ENCODE measurements at places on chromosomes 3 and 15. TPM values are rescaled to one million over a fixed set of nuclear protein-coding genes. Genes with fewer than 3 reads are reported as not detected.

DNA sequence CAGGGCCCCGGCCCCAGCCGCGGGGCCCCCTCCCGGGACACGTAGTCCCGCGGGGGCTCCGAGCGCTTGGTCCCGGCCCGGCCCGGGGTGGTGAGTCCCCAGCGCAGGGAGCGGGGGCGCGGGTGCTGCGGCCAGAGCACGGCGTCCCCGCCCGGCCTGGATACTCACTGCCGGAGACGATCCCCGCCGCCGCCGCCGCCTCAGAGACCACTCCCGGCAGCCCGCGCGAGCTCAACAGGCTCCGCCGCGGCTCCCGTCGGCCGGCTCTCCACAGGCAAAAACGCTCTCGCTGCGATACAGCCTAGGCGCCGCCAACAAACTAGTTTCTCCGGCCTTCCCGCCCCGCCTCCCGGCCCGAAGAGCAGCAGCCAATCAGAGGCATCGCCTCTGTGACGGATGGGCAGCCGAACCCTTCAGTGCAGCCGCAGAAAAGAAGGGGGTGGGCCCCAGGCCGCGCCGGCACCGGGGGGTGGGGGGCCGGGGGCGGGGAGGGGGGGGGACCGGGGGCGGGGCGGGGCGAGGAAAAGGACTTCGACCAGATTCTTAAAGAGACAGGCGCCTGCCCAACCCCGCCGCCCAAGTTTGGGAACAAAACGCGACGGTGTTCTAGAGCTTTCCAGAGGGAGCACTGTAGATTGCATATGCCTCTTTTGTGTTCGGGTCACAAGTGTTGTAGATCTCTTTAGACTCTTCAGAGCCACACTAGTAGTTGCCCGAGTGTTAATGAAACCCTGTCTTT lies at the start of gene KLHL25:
Gene KLHL25 (minus strand): TSS at position 328 of the 739 bp plus-strand sequence. CDS start 25,115 bp downstream, outside the sequence.
- peak within 1 kb of the TSS; percentile 83 for H3K4me3 ChIP-seq
- H3K27ac ChIP-seq = peak within 1 kb of the TSS; percentile 76
- DNase-seq = peak; percentile 95
- H3K36me3 ChIP-seq = no peaks in the 10 kb centered on the region
- no peaks in the 10 kb centered on the region for H3K27me3 ChIP-seq

DNA sequence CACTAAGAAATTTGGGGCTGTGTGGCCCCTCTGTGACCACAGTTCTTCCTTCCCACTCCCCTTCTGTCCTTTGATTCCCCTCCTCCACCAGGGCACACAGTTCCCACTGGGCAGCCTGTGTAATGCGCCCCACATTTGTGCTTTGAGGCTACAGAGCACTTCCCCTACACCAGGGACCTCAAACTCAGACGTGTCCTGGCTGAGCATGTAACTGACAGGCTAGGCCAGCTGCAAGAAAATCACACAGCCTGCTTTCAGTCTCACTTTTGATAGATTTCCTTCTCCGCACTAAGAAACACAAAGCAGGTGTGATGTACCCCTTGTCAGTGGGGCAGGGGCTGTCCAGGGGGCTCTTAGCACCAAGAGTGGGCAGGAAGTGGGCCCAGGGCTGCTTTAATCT lies 29.6 kb downstream of the PRKCD start:
- no peaks in the 10 kb centered on the region for H3K27me3 ChIP-seq
- no peak overlapping the region for H3K27ac ChIP-seq
- no peak for DNase-seq
- H3K4me3 ChIP-seq = no peak overlapping the region
- H3K36me3 ChIP-seq = peaks cover 5% of the 10 kb centered on the region

The SHISA5 gene
- 52.9 TPM for total RNA-seq

DNA sequence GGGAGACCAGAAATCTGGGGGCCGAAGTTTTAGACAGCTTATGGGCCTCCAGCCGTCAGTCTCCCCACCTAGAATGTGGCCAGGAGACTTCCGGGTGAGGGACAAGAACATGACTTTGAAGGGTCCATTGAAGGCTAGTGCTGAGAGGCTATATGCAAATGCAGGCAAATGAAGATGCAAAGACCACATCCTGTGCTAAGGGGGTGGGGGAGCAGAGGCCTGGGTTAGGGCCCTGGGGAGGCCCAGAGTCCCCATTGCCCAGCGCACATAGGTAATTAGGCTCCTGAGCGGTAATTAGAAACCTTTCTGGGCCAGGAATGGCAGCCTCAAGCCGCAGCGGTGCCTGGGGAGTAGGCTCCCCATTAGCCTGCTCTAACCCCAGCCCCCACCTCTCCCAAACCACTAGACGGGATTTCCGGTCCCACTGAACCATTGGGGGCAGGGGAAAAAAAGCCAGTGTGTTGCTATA lies 6.8 kb downstream of the CSK start:
- peaks cover 74% of the 10 kb centered on the region for H3K36me3 ChIP-seq
- peaks cover 71% of the 10 kb centered on the region for H3K4me1 ChIP-seq
- peak overlapping the region; percentile 89 for H3K4me3 ChIP-seq
- DNase-seq = peak; percentile 78

The SCAMP2 gene
- 83.4 TPM for total RNA-seq

GRCh38 chr3:183519891-183520290 lies 35.6 kb downstream of the KLHL6 start:
- H3K4me1 ChIP-seq = peaks cover 66% of the 10 kb centered on the region
- no peaks in the 10 kb centered on the region for H3K27me3 ChIP-seq
- DNase-seq = no peak

GRCh38 chr3:110474397-110474796 lies 597.2 kb upstream of the NECTIN3 start:
- no peak overlapping the region for H3K27ac ChIP-seq
- DNase-seq = no peak
- no peak overlapping the region for H3K4me3 ChIP-seq
- no peaks in the 10 kb centered on the region for H3K36me3 ChIP-seq

DNA sequence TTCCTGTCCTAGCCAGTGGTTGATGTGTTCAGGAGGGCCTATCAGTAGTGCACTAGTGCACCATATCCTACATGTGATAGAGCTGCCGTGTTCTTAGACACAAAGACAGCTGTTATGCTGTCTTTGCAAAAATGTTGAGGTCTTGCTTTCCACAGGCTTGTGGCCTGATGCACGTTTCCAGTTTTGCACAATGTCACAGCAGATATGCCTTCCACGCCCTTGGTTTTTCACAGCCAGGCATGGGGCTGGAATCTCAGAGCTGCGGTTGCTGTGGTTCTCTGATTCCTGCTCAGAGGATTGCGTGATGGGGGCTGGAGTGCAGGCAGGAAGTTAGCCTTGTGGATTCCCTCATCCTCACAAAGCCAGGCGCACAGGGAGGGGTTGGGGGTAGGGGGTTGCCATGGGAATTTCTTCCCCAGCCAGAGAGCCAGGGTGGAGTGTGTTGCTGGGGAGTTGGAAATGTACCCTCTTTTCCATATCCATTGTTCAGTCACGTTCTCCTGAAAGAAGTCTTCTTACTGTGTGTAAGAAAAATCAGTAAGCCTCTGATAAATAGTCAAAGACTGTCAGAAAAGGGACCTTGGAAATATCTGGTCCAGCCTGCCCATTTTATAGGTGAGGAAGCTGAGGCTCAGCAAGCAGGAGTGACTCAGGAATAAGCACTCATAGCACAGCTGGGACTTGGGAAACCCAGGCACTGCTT lies 79.4 kb downstream of the SMAD3 start:
- H3K4me3 ChIP-seq = no peak overlapping the region
- no peaks in the 10 kb centered on the region for H3K27me3 ChIP-seq
- H3K27ac ChIP-seq = peak overlapping the region; percentile 72
- peaks cover 4% of the 10 kb centered on the region for H3K36me3 ChIP-seq

The ZIC1 gene
- not detected for total RNA-seq

DNA sequence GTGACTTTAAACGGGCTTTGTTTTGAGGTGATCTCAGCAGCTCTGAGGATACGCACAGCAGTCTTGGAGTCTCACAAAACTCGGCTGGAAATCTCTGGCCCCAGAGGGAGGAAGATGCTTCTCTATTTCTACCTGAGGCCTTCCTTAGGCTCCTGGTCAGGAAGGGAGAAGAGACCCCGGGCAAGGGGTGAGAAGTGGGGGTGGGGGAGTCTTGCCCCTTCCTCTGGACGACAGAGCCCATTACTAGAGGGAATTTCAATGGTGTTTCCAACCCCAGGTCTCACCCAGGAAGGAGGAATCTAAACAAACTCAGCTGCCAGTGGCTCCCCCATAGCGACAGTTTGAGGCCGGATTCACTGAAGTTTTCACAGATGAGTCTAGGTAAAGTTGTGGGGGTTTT lies 37.4 kb upstream of the PCSK6 start:
- peaks cover 14% of the 10 kb centered on the region for H3K27me3 ChIP-seq
- no peak for DNase-seq
- no peak overlapping the region for H3K4me3 ChIP-seq
- no peaks in the 10 kb centered on the region for H3K36me3 ChIP-seq
- H3K4me1 ChIP-seq = no peaks in the 10 kb centered on the region

GRCh38 chr3:86800116-86800515 lies 190.8 kb downstream of the VGLL3 start:
- H3K4me1 ChIP-seq = no peaks in the 10 kb centered on the region
- no peaks in the 10 kb centered on the region for H3K36me3 ChIP-seq
- H3K4me3 ChIP-seq = no peak overlapping the region
- no peak overlapping the region for H3K27ac ChIP-seq

- H3K4me1 ChIP-seq = no peaks in the 10 kb centered on the region
- H3K27ac ChIP-seq = no peak overlapping the region
- peaks cover 12% of the 10 kb centered on the region for H3K36me3 ChIP-seq
- H3K27me3 ChIP-seq = no peaks in the 10 kb centered on the region
- no peak for DNase-seq
Measured at GRCh38 chr3:128854475-128854874, 24.9 kb upstream of the ACAD9 start.

The FBXW12 gene
- 0.16 TPM for total RNA-seq

The IL17RE gene
- 3.1 TPM for total RNA-seq

DNA sequence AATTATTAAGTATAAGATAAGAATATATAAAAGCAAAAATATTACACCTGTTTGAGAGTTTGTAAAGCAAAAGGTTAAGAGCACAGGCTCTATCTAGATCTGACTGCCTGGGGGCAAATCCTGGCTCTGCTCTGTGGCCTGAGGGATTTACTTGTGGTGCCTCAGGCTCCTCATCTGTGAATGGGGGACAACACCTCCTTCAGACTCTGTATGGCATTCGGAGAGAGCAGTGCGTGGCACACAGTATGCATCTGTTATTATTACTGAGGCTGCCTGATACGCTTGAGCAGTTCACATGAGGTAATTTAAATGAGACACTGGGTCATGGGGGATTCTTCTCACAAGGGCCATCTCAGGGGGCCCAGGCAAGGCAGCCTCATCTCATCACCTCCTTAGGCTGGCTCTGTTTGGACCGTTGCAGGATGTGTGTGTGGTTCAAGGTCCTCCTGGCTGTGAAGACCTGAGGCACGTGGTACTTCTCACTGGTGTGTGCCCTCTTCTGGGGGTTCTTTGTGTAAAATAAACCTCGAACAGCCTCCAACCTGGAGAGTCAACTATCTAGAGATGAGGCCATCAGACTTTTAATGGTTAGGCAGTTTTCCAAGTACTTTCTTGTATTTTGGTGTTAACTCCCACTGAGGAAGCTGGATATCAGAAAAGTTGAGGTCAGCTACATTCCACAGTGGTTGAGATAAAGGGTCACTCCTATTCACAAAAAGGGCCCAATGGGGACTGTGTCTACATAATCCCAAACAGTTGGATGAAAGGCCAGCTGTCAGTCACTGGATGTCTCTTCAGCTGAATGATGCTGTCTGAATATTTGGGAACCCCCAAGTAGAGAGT lies 9.0 kb downstream of the GNB5 start:
- H3K27ac ChIP-seq = no peak overlapping the region
- H3K36me3 ChIP-seq = no peaks in the 10 kb centered on the region
- no peaks in the 10 kb centered on the region for H3K27me3 ChIP-seq
- no peak for DNase-seq
- peaks cover 19% of the 10 kb centered on the region for H3K4me1 ChIP-seq

DNA sequence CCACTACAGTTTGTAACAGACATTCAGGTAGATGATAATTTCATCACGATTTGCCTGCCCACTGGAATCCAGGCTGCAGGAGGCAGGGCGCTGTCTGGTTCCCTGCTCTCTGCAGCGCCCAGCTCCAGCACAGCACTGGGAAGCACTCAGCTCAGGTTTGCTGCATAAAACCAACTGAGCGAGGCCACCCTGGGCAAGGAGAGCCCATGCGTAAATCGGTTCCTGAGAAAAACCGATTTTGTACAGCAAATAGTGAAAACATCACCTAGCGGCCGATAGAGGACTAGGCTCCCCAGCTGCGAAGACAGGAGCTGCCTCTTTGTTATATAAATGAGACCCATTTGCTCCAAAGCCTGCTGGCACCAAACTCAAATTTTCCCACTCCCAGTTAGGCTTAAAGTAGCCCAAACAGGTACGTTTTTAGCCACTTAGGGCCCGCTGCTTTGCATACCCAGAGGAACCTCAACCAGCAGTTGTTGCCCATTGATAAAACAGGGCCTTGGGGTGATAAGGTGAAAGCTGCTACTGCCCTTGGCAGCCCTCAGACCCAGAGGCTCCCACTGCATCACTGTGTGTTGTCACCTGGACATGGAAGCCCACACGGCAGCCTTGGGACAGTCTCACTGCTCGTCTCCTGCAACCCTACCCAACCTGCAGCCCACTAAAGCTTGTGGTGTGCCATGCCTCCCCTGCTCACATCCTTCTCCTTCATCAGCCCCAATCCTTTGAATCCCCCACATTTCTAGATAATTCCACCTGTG lies 47.5 kb downstream of the ALDH1L1 start:
- H3K36me3 ChIP-seq = no peaks in the 10 kb centered on the region

The CELF6 gene
- total RNA-seq = 0.40 TPM

- H3K27ac ChIP-seq = no peak overlapping the region
- no peaks in the 10 kb centered on the region for H3K4me1 ChIP-seq
- no peaks in the 10 kb centered on the region for H3K36me3 ChIP-seq
Measured at GRCh38 chr3:154176036-154176435, 54.8 kb downstream of the ARHGEF26 start.

The MAP6D1 gene
- total RNA-seq = 1.3 TPM

GRCh38 chr3:184378651-184379357 lies 797 bp upstream of the THPO start:
- DNase-seq = no peak
- H3K27me3 ChIP-seq = peaks cover 45% of the 10 kb centered on the region
- peaks cover 6% of the 10 kb centered on the region for H3K4me1 ChIP-seq
- peak overlapping the region; percentile 14 for H3K4me3 ChIP-seq

DNA sequence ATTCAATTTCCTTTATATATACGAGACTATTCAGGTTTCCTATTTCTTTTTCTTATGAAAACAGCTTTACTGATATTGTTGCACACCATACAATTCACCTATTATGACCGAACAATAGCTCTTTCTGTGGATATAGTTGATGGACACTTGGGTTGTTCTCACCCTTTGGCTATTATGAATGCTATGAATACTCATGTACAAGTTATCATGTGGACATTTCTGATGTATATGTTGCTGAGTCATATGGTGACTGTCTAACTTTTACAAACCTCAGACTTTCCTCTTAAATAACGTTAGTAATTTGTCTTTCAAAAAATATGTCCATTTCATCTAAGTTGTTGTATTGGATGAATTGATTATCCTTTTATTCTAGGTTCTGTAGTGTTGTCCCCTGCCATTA lies 15.7 kb upstream of the USF3 start:
- H3K4me3 ChIP-seq = no peak overlapping the region
- peaks cover 6% of the 10 kb centered on the region for H3K36me3 ChIP-seq
- H3K27me3 ChIP-seq = peaks cover 9% of the 10 kb centered on the region
- peaks cover 3% of the 10 kb centered on the region for H3K4me1 ChIP-seq
- no peak for DNase-seq

Data from activated CD4-positive, alpha-beta T cell treated with anti-CD3 and anti-CD28 coated beads for 36 hours (primary cell).